ENCODE measurements at places on chromosomes 1 and 21.
A peak's percentile ranks its signal among the peaks of the same experiment; 100 is the strongest.

DNA sequence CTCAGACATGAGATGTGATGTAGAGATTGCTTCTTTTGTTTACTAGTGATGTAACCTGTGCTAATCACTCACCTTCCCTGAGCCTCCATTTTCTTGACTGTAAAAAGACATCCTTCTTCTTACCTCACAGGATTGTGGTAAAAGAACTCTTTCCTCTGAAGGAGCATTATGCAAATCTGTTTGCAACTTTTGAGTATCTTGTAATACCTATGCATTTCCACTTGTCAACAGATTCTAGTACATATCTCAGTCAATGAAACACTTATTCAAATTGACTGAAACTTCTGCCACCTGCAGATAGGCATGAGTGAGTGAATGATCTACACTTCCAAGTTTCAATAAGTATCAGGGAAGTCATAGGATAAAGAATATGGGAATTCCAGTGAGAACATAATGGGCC, 174.7 kb downstream of the HHIPL2 start:
- no peak for ATAC-seq

GRCh38 chr1:51265618-51266017, 29.5 kb downstream of the RNF11 start:
- no peak for ATAC-seq

GRCh38 chr21:45630876-45631275, 12.6 kb upstream of the PCBP3 start:
- no peak for ATAC-seq

DNA sequence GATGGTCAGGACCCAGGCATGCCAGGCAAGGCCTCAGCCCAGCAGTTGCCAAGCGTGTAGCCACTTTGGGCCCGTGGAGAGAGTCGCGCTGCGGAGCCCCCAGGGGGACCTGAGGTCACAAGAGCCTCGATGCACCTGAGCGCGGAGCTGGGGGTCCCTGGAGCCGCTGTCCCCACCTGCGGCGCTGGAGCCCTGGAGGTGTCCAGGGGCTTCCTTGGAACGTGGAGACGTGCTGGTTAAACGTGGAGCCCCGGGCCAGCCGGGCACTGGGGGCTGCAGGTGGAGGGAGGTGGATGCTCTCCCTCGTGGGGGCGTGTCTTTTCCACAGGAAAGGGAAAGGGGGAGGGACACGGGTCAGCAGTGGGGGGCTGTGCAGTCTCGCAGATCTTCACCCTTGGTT, 3.1 kb downstream of the PLCH2 start:
- no peak for ATAC-seq

DNA sequence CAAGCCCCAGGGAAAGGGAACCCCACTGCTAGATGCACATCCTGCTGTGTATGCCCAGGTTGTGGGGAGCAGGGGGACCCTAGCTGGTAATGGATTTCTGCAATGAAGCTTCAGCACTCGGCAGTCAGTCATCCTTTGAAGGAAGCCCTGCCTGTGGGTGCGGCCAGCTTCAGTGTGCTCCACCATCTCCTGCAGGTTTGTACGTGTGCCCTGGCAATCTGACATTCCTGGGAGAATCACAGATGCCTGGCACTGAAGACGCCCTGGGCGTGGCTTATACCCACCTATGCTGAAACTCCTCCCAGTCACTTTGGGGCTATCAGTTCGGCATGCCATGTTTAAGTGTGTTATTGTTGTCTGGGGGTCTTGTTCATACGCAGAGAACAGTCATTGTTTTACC, 6.8 kb downstream of the SPRR5 start:
- ATAC-seq, result no peak

DNA sequence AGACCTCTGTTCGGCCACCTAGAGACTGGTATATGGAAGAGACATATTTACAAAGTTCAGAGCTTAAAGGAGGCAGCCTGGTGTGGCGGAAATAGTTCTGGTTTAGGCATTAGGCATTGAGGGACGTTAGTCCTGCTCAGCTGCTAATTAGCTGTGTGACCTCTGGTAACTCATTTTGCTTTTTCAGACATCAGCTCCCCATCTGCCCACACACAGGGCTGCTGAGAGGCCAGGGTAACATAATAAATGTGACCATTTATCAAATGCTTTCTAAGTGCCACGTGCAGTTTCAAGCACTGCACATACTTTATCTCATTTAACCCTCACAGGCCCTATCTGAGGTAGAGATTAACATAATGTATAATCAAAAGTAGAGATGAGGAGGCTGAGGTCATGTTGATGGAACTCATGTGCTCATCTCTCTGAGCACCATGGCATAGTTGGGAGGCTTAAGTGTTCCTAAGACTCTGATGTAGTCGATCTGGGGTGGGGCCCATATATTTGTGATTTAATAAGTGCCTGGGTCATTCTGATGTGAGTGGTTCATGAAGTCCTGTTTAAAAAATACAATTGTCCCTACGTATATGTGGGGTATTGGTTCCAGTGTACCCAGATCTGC, 267.2 kb upstream of the PLXNA2 start:
- peak; percentile 23 for ATAC-seq

GRCh38 chr1:205504311-205505075, at the start of gene CDK18:
TSS of gene CDK18 (plus strand) at chr1:205504669. CDS start at chr1:205523168, 18,499 bp downstream.
- peak; percentile 85 for ATAC-seq

- ATAC-seq, result no peak
Observed at GRCh38 chr21:19261731-19262376, 858.3 kb upstream of the TMPRSS15 start.

GRCh38 chr1:12173631-12174121, 6.9 kb downstream of the TNFRSF1B start:
- ATAC-seq, result no peak

DNA sequence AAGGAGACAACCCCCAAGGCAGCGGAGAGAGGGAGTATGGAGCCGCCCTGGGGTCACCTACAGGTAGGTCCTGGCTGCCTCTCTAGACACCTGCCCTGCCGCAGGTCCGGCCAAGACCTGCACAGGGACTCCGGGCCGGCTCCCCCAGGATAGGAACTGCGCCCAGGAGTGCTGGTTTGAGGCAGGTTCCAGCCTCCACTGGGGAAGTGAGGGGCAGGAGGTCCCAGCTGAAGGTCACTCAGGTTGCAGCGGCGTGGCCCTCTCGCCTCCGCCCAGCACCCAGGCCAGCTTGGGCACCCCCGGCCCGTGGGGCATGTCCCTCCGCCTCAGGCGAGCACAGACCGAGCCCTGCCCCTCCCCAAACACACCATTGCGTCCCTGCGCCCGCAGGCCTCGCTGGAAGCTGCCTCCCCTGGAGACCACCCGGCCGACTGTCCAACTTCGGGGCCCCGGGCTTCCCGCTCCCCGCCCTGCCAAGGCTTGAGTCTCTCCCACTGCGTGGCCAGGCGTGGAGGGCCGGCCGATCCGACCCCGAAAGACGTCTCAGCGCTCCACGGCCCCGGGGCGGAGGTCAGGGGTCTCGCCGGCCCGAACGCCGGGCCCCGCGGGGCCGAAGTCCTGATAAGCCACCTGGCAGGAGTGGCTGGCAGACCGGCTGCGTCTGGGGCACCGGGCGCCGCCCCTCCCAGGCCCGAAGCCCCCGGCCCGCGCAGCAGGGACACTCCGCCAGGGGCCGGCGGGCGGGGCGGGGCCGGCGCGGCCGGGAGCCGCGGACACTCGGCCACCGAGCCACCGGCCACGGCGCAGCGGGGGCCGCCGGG, 1.4 kb upstream of the SKI start:
- ATAC-seq, result no peak
